ENCODE measurements at places on chromosomes 12 and 14.
A peak's percentile ranks its signal among the peaks of the same experiment; 100 is the strongest.

DNA sequence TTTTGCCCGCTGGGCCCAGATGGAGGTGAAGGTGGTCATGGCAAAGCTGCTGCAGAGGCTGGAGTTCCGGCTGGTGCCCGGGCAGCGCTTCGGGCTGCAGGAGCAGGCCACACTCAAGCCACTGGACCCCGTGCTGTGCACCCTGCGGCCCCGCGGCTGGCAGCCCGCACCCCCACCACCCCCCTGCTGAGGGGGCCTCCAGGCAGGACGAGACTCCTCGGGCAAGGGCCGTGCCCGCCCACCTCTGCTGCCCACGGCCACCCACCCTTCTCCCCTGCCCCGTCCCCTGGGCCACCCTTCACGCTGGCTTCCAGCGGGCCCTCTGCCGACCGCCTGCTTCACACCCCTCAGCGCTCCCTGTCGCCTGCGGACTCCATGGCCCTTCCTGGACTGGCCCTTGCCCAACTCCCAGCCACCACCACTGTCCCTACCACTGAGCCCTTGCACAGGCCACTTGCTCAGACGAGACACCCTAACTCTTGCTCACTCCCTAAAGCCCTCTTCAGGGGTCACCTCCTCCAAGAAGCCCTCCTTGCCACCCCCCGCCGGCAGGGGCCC lies 42.5 kb downstream of the CYP46A1 start:
- no peaks in the 10 kb centered on the region for H3K36me3 ChIP-seq
- no peak for DNase-seq
- H3K27me3 ChIP-seq, result peaks cover 10% of the 10 kb centered on the region
- no peak overlapping the region for H3K4me3 ChIP-seq
- no peak overlapping the region for H3K27ac ChIP-seq
- no peaks in the 10 kb centered on the region for H3K4me1 ChIP-seq

- H3K27ac ChIP-seq, result peak overlapping the region; percentile 29
- peaks cover 42% of the 10 kb centered on the region for H3K36me3 ChIP-seq
- no peak for DNase-seq
Observed at GRCh38 chr12:11769723-11770514, 120.4 kb downstream of the ETV6 start.

DNA sequence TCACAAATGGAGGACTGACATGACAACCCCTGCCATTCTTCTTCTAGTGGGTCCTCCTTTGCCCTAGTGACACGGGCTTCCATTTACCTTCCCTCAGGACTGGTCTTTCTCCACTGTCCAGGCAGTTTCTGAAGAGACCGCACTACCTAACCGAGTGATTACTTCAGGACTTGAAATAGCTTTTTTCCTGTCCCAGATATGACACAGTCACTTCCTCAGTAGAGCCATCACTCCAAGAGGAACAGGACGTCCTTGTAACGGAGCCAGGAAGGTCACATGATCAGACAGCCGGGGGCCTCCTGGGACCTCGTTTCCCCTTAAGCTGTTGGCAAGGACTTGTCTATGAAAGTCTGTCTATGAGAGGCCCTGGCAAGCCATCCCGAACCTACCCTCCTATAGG lies 62.3 kb downstream of the FOS start:
- no peaks in the 10 kb centered on the region for H3K27me3 ChIP-seq
- H3K36me3 ChIP-seq, result no peaks in the 10 kb centered on the region
- H3K4me3 ChIP-seq, result no peak overlapping the region

DNA sequence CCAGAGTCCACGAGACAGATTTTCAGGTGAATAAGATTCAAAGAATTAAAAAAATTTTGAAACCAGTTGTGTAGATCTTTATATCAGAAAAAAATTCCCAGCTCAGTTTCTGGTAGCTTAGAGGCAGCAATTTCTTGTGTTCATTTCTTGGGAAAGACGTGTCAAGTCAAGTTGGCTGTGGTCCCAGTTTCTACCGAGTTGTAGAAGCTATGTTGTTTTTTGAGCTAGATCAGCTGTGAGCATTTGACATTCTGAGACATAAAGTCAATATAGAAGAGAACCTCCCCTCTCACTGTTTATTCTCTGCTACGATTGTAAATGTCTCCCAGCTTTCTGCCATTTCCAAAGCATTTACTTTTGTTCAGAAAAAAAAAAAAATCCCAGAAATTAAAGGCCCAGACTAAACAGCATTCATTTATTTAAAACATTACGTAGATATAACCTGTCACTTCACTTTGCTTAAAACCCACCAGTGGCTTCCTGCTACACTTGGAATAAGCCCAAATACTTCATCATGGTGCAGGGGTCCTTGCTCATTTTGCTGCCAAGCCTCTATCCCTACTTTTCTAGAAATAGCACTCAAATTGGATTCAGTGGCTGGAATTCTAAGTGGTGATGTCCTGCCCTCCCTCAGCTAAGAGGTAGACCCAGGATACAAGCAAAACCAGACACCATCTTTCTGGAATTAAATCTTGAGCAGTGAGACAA lies 20.6 kb upstream of the PYGL start:
- H3K4me3 ChIP-seq, result no peak overlapping the region
- H3K27ac ChIP-seq, result no peak overlapping the region
- H3K4me1 ChIP-seq, result no peaks in the 10 kb centered on the region

DNA sequence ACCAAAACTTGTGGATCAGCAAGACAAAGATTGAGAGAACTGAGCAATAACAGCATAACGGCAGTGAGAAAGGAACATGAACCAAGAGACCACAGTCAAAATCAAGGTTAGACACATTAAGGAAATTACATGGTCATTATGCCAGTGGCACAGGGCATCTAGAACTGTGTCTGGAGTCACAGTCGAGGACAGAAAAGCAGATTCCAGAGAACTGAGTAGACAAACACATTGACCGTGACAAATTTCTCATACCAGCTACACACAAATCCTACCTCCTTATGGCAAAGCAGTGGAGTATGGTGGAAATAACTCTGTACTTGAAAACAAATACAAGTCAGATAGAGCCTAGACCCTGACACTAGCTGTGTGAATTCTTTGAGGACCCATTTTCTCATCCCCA lies 367.3 kb downstream of the DUSP6 start:
- no peaks in the 10 kb centered on the region for H3K4me1 ChIP-seq
- H3K4me3 ChIP-seq, result no peak overlapping the region
- peaks cover 15% of the 10 kb centered on the region for H3K27me3 ChIP-seq
- no peak for DNase-seq
- H3K27ac ChIP-seq, result no peak overlapping the region
- H3K36me3 ChIP-seq, result no peaks in the 10 kb centered on the region

DNA sequence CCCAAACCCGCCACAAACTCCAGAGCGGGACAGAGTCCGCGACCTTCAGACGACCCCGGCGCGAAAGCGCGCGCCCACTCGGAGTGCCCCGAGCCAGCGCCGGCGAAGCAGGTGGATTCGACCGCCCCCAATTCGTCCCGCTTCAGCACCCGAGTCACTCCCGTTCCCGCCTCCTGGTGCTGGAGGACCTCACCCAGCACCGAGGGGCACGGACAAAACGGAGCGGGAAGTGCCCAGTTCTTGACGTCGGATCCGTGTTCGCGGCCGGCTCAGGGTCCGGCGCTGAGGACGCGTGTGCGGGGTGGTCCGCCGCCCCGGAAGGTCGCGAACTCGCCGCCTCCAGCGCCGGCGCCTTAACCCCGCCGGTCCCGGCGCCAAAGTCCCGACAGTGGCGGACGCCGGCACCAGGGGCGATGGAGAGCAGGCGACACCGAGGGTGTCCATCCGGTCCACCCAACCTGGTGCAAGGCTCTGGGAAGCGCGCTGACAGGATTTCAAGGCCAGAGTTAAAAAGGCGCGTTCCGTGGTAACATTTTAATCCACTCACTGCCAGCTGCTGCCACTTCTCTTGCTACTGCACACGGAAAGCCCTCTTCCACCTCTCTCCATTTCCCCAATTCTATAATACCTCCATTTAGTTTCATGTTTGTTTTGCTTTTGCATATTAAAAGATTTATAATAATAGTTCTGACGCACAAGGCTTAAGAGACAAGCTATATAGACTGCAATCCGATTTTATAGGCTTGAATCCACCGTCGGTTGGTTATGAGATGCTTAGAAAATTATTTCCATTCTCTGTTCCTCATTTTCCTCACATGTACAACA lies 240.0 kb upstream of the CPNE8 start:
- no peak overlapping the region for H3K27ac ChIP-seq
- H3K27me3 ChIP-seq, result peaks cover 15% of the 10 kb centered on the region
- DNase-seq, result peak; percentile 69
- no peak overlapping the region for H3K4me3 ChIP-seq

- H3K4me3 ChIP-seq, result no peak overlapping the region
- H3K27me3 ChIP-seq, result no peaks in the 10 kb centered on the region
- no peak overlapping the region for H3K27ac ChIP-seq
- H3K4me1 ChIP-seq, result peaks cover 9% of the 10 kb centered on the region
Observed at GRCh38 chr12:45349916-45350315, 134.0 kb downstream of the ANO6 start.

DNA sequence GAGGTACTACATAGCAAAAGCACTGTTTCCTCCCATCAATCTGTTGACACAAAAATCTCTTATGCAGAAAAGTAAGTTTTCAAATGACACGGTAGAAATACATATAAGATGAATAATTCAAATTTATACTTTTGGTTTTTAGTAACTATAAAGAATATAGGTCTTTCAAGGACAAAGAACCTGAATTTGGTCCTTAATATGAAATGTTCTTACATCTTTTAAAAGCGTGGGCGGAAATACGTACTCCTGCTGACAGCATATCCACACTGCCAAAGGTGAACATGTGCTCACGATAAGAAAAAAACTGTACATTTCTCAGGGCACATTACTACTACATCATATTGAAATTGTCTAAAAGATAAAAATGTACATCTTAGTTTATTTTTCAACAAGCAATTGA lies 127.6 kb downstream of the FOXN3 start:
- peaks cover 46% of the 10 kb centered on the region for H3K4me1 ChIP-seq
- no peak overlapping the region for H3K27ac ChIP-seq
- no peak for DNase-seq
- H3K27me3 ChIP-seq, result no peaks in the 10 kb centered on the region
- no peak overlapping the region for H3K4me3 ChIP-seq

DNA sequence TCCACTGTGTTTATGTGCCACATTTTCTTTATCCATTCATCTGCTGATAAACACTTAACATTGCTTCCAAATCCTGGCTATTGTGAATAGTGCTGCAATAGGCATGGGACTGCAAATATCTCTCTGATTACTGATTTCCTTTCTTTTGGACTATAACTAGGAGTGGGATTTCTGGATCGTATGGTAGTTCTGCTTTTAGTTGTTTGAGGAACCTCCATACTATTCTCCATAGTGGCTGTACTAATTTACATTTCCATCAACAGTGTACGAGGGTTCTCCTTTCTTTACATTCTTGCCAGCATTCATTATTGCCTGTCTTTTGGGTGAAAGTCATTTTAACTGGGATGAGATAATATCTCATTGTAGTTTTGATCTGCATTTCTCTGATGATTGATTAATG lies 47.6 kb downstream of the TAOK3 start:
- DNase-seq, result no peak
- H3K27ac ChIP-seq, result no peak overlapping the region
- H3K36me3 ChIP-seq, result peaks cover 12% of the 10 kb centered on the region
- no peaks in the 10 kb centered on the region for H3K27me3 ChIP-seq

- H3K36me3 ChIP-seq, result no peaks in the 10 kb centered on the region
- no peak overlapping the region for H3K27ac ChIP-seq
- peaks cover 8% of the 10 kb centered on the region for H3K4me1 ChIP-seq
Observed at GRCh38 chr14:60241091-60241490, 7.9 kb upstream of the PPM1A start.

GRCh38 chr12:79547735-79548609 lies 142.8 kb downstream of the PAWR start:
- no peaks in the 10 kb centered on the region for H3K4me1 ChIP-seq
- peak; percentile 37 for DNase-seq

DNA sequence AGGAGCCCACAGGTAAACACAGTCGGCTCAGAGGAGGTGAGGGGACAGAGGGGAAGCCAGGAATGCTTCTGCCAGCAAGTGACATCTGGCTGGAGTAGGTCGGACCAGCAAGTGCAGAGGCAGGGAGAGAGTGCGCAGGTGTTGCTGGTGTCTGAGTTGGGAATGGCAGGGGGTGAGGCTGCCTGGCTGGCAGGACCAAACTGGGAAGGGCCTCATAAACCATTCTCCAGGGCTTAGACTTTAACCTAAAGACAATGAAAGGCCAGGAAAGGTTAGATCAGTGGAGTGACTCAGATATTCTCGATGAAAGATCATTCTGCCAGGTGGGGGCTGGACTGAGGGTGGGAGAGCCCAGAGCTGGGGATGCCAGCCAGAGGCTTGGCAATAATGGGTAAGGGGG lies 66.4 kb downstream of the ITPK1 start:
- H3K4me1 ChIP-seq, result peaks cover 3% of the 10 kb centered on the region
- no peaks in the 10 kb centered on the region for H3K36me3 ChIP-seq
- H3K27me3 ChIP-seq, result no peaks in the 10 kb centered on the region
- H3K4me3 ChIP-seq, result no peak overlapping the region
- peak overlapping the region; percentile 72 for H3K27ac ChIP-seq

DNA sequence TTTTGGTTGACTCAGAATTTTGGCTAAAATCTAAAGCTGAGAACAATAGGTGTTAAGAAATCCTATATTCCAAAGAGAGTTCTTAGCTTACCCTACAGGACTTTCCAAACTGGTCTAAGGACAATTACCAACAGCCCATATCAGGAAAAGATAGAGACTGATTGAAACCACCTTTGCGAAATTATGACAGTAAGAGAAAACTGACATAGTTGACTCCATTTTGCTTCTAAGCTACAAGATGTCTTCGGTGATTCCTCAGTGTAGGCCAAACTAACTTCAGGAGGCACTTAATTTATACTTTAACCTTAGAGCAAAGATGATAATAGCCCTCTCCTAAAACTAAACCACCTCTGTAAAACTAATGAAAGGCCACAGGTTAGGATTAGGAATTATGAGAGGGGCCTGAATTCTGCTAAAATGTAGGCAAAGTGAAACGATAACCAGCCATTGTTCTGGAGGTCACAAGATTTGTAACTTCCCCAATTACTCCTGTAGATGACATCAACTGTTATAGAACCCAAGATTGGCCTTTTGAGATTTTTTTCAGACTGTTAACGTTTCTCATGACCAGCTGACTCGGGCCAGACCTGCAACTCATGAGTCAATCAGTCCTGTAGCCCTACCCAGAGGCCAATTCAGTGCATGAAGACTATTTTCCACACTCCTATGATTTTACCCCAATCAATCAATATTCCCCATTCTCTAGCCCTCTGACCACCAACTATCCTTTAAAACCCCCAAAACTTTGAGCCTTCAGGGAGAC lies 43.0 kb downstream of the KLRG1 start:
- H3K4me1 ChIP-seq, result peaks cover 68% of the 10 kb centered on the region
- H3K27me3 ChIP-seq, result no peaks in the 10 kb centered on the region
- H3K4me3 ChIP-seq, result no peak overlapping the region
